ENCODE measurements at places on chromosomes 5 and 9.
A peak's percentile ranks its signal among the peaks of the same experiment; 100 is the strongest.

GRCh38 chr5:110478895-110479294, 247.6 kb downstream of the TMEM232 start:
- DNase-seq, result no peak

DNA sequence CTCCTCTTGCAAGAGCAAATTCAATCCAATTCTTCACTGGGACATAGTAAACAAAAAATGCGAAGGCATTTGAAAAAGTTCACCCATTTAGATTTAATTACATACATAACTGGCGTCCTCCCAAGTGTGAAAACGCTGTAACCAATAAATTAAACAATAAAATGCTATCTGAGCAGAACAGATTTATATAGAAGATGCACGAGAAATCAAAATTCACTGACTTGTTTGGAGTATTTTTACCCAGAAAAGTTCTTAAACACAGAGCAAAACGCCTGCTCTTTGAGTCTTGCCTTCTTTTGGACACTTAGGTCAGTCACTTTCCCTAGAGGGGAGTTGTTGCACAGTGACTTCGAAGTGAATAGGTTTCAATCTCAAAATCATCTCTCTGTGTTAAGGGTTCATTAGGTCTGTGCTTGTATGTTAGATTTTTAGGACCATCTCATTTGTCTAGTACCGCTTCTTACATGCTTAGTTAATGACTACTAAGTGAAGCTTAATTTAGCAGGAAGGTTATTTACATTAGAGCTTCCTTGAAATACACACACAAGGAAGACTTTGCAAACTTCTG, 1.9 kb downstream of the ALDH1A1 start:
- no peak for DNase-seq

- no peak for DNase-seq
Measured at GRCh38 chr5:3225201-3225960, 370.3 kb upstream of the IRX1 start.

DNA sequence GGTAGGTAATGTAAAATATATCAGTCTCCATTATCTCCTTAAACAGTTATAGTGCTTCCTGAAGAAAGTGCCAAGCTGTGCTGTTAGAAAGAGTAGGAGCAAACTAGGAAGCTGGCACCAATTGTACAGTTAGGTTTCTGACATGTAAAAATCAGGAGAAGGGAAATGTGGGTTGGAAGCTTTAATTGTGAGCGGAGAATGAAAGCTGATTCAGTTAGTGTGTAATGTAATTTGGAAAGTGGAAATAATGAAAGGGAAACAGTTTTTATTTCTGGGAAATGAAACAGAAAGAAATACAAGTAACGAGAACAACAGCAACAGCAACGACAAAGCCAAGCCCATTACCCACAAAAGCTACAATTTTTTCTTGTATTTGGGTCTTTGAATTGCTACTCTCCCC, 48.8 kb upstream of the JAK2 start:
- DNase-seq, result no peak

GRCh38 chr5:163005949-163006348, 431.4 kb upstream of the CCNG1 start:
- no peak for DNase-seq

GRCh38 chr5:78416677-78417425, 56.4 kb downstream of the SCAMP1 start:
- no peak for DNase-seq

- DNase-seq, result no peak
Measured at GRCh38 chr9:92506184-92506857, 24.0 kb upstream of the ASPN start.

GRCh38 chr5:73636408-73636807, 10.4 kb downstream of the ARHGEF28 start:
- no peak for DNase-seq

GRCh38 chr9:132712753-132713152, 42.5 kb downstream of the GTF3C4 start:
- no peak for DNase-seq

DNA sequence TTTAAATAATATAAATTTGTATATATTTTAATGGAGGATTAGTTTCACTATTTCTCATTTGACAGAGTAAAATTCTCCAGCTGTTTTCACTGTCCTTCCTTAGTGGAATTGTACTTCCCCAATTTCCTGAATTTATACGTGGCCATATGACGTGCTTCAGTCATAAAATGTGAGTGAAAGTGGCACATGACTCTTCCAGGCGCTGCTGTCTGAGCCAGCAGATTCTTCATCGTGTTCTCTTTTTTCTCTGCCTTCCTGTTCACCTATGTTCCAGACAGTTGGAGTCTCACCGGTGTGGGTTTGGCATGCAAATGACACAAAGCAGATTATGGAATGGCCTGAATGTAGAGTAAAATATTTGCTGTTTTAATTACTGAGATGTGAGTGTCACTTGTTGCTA, 684.1 kb downstream of the SEMA5A start:
- no peak for DNase-seq

DNA sequence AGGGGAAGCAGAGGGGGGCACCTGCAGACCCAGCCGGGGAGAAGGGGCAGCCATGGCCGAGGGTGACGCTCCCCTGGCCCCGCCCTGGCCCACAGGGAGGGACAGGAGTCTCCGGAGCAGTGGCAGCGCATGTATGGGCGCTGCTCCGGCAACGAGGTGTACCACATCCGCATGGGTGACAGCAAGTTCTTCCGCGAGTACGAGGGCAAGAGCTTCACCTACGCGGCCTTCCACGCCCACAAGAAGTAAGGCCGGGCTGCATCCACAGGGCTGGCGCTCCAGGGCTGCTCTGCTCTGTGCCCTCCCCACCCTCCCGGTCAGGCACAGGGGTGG, 68.2 kb downstream of the KCNT1 start:
- DNase-seq, result no peak

DNA sequence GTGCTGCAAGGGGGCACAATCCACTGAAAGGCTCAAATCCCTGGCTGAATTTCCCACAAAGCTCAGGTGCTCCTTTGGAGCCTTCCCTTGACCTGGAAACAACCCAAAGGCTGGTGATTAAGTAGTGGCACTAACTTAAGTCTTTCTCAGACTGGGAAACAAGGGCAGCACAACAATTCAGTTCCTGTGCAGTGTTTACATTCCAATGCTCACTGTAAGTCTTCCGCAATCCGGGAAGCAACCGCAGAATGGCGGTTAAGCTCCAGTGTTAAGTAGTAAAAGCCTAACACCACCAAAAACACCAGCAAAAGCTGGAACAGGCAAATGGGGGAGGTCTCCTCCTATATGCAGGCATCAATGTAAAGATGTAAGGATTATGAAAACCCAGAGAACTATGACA, 117.2 kb downstream of the TRPM3 start:
- no peak for DNase-seq

DNA sequence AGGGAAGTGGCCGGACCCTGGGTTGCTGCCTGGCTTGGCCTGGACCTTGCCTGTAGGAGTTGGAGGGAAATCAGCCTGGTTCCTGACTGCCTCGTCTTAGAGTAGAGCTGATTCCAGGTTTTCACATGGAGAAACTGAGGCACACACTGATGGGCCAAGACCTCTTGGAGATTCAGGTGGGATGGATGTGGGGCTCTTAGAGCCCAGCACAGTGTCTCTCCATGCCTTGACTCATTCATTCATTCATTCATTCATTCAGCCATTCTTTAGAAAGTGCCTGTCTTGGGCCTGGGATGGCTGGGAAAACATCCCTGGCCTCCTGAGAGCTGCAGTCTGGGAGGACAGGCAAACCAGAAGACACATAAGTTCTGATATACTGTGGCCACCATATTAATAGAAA, 2.2 kb downstream of the LRRC8A start:
- DNase-seq, result no peak

GRCh38 chr9:28922891-28923290, 1349.6 kb upstream of the C9orf72 start:
- no peak for DNase-seq

DNA sequence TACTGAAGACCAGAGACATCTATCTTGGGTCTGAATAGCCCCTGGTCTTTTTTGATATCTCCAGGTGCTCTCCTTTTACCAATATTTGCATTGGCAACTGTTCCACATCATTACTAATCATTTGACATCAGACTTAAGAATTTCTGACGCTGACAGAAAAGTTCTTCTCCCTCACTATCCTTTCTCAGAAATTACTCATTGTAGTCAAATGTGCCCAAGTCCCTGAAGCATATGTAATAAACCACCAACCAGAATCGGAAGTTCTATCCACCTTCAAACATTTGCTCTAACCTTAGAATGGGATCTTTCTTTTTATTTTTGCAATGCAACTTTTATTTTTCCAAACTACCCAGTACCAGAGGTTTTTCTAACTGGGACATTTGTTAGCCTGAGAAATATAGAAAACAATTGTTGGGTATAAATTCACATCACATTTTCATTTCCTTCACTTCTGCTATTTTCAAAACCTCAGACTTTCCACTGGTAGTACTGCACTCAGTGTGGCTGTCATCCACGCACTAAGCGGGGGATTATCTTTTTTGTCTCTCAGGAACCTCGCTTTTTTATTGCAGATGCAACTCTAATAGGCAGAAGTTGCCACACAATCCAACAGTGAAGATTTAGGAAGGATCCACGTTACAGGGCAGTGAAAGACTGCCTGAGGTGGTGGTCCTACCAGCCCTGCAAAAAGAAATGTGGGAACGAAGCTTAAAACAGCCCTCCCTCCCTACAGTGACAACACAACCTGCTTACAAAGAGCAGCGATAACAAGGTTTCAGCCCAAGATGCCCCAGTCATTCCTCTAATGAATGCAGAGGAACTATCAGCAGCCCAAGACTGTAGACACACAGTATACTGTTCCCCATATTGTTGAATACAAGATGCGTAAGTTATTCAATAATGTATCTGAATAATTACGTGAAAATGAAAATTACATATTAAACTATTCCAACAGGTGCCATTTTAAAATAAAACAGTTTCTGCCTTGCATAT, 201.2 kb downstream of the EBF1 start:
- DNase-seq, result no peak

- no peak for DNase-seq
Measured at GRCh38 chr5:63121471-63121870, 542.9 kb downstream of the LRRC70 start.

- DNase-seq, result no peak
Measured at GRCh38 chr9:96020300-96020791, 144.9 kb downstream of the ERCC6L2 start.

DNA sequence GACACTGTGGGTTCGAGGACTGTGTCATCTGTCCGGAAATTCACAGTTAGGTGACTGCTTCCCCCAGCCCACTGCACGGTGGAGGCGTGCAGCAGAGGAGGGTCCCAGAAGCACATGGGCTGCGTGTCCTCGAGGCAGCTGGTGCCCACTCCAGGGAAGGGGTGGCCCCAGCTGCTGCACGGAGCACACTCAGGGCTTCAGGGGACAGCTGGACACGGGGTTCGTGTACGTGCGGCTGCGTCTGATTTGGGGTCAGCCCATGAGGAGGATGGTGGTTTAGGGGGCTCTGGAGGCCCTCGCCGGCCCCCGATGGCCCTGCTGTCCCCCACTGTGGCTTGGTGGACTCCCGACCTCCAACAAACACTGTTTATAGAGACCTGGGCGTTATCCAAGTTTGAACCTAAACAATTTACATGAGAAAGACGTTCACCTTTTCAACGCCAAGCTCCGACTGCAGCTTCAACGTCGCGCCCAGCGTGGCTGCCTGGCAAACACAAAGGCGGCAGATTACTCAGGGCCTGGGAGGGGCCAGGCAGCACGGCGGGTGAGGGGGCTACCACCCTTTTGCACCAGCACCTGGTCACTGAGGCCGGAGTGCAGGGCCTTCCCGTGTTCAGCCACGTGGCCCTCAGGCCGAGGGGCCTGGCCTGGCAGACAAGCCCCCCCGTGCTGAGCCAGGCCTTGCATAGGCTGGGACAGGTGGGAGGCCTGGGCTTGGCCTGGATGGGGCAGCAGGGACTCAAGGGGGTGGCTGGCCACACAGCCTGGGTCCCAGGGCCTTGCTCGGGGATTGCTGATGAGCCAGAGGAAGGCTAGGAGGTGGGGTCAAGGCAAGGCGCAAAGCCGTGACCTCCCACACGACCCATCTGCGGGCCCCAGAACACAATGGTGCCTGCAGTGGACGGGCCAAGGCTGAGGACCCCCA, 55.2 kb downstream of the EXD3 start:
- DNase-seq, result no peak

DNA sequence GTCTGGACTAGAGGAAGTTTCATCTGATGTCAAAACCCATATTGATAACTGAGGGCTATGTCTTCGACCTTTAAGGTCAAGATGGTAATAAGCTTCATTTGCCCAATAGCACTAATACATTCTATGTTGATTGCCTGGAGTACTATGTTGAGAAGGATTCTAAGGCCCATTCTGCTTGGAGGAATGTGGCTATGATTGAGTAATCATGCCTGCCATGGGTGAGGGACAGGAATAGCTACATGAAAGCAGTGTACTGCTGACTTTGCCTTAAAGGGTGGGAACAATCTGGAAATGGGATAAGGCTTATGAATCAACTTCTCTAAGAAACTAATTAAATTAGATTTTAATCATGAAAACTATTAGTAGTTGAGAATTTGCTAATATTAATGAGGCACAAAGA, 13.6 kb downstream of the NNT start:
- DNase-seq, result no peak

DNA sequence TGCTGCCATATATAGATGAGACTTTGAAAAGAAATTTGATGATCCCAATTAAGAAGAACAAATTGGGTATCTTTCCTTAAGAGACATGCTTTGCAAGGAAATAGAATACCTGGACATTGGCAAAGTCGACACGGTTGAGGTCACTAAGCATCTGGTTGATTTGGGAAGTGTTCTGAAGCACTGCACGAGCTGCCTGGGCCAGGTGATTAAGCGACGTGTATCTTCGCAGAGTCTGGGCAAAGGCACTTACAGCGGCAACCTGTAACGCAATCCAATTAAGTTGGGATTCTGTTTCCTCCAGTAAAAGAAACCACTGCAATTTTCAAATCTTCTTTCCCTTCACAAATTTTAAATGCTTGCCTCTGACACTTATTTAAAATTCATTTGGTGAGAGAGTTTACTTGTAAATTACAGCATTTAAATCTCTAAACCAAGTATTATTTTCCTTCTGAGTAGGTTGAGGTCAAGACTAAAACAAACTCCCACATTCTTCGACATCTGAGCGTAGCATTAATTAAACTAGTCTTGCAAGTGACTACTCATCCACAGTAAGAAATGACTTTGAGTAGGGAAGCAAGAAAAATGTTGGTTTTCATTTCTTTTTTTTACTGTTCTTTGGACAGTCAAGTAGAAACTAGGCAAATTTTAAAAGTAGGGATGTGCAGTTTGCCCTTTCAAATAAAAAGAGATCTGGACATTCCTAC, 262.8 kb downstream of the RFX3 start:
- no peak for DNase-seq

GRCh38 chr9:5516453-5517220, 6.3 kb downstream of the PDCD1LG2 start:
- DNase-seq, result no peak

- DNase-seq, result peak; percentile 33
Measured at GRCh38 chr9:4299005-4299795, 668 bp downstream of the GLIS3 start.

DNA sequence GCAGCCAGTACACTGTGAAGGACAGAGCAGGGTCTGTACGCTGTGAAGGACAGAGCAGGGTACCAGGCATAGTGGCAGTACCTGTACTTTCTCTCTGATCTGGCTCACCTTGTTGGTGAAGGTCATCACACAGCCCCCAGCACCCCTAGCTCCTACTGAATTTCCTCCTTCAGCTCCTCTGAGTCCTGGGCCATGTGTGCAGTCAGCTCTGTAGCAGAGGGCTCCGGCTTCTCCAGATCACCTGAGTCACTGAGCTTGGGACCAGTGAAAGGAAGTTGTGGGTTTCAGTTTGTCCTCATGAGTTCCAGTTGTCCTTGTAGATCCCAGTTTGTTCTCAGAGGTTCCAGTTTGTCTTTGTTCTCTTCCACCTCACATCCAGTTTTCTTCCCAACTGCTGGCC, 5.5 kb downstream of the NUDT2 start:
- no peak for DNase-seq

Measured in activated CD4-positive, CD25-positive, alpha-beta regulatory T cell treated with anti-CD3 and anti-CD28 coated beads, Interleukin-2, amount 50 U/mL, for 72 hours (primary cell).